Large intestine (tissue), 12 donors: ENCODE measurements at places on chromosomes 16 and 17. TPM values are rescaled to one million over a fixed set of nuclear protein-coding genes. Genes with fewer than 3 reads are reported as not detected.
A peak's percentile ranks its signal among the peaks of the same experiment; 100 is the strongest.

GRCh38 chr17:66515974-66516373, 213.6 kb downstream of the PRKCA start:
- no peak for DNase-seq

Gene SLC38A8
- 0.12 TPM for polyA plus RNA-seq

DNA sequence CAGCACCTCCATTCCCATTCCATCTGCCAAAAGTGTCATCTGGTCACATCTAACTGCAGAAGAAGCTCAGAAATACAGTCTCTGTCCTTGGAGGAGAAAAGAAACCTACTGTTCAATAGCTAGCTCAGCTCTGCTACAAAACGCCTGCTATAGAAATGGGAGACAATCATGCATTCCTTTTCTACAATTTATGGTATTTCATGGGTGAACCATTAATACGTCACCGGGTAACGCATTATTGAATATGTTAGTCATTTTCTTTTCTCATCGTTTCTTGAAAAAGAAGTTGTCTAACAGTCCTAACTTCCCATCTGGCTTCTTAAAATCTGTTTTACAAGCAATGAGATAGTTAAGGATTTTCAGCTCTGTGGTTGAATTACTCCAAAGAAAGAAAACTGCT, 496.7 kb upstream of the RBFOX1 start:
- DNase-seq = no peak

Gene PRDM7
- polyA plus RNA-seq = not detected

DNA sequence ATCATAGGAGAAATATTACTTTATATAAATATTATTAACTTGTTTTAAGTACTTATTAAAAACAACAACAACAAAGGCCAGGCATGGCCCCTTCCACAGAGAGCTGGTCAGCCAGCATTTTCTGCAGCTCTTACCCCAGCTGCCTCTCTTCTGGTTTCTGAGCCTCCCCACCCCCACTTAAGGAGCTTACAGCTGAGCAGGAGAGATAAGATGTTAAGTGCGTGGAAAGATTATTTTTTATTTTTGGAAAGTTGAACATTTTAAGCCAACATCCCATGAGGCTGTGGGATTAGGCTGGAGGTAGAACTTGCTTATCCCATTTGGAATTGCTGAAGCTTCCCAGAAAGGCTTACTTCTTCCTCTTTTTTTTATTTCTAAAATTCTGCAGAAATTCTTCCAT, 401.2 kb downstream of the SEC14L1 start:
- DNase-seq = no peak

DNA sequence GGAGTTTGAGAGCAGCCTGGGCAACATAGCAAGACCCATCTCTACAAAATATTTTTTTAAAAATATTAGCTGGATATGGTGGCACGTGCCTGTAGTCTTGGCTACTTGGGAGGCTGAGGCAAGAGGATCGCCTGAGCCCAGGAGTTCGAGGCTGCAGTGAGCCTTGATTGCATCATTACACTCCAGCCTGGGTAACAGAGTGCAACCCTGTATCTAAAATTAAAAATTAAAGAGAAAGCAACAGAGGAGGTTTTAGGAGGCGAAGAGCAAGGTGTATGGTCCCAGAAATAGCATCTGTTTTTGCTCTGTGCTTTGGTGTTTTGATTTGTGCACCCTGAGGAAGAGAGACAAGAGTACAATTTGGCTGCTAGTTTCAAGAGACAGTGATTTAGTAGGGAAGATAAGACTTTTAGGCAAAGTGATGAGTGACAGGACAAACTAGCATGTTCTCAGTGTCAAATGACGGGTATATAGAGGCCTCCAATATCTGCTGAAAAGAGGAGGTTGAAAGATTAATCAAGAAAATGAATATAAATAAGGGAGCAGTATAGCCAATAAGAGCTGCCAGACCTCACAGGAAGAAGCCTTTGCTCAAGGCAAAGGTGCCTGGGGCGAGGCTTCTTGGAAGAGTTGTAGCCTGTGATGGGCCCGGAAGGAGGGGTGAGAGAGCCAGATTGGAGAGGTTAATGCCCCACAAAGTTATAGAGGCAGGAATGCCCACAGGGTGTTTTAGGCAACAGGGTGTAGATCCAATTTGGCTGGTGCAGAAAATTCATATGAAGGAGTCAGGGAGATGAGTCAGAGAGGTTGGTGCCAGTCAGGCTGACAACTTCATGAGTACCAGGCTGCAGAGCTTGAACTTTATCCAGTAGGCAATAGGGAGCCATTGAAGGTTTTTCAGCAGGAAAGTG, 11.4 kb downstream of the HLF start:
- no peak for DNase-seq

- no peak for DNase-seq
Observed at GRCh38 chr17:49616601-49617131, 41.0 kb downstream of the NXPH3 start.

DNA sequence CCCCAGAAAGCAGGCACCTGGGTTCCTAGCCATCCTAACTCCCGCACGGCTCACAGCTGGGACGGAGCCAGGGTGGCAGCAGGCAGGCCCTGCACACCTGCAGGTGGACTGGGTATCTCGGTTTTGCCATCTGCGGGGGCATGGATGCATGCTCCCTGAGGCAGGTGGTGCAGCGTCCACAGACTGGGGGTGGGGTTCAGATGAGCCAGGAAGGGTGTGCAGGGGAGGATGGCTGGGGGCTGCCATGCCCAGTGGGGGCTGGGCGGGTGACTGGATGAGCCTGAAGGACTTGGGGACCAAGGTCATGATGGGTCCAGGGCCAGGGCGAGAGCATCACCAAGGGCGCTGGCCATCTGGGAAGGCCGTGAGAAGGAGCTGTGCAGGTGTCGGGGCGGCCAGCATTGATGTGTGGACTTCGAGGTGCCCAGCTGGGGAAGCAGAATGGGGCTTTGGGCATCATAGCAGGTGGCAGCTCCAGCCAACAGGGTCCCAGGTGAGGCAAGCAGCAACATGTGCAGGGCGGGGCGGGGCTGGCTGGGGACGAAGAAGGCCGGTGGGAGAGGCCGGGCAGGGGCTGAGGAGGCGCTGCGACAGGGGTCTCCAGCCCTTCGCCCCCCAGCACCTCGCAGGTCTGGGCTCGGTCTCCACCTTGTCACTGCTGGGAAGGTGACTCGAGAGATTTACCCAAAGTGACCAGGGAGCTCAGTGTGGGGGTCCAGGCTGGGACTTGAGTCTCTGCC, 41.0 kb upstream of the ZNF469 start:
- DNase-seq = no peak

- no peak for DNase-seq
Observed at GRCh38 chr17:70892527-70892926, 723.2 kb downstream of the KCNJ2 start.

- no peak for DNase-seq
Observed at GRCh38 chr16:50690177-50690576, 3.2 kb upstream of the NOD2 start.

GRCh38 chr16:48556243-48556912, 53.6 kb downstream of the N4BP1 start:
- DNase-seq = no peak

Gene TP53TG3B
- polyA plus RNA-seq = not detected

Gene FOXC2
- 0.96 TPM for polyA plus RNA-seq

DNA sequence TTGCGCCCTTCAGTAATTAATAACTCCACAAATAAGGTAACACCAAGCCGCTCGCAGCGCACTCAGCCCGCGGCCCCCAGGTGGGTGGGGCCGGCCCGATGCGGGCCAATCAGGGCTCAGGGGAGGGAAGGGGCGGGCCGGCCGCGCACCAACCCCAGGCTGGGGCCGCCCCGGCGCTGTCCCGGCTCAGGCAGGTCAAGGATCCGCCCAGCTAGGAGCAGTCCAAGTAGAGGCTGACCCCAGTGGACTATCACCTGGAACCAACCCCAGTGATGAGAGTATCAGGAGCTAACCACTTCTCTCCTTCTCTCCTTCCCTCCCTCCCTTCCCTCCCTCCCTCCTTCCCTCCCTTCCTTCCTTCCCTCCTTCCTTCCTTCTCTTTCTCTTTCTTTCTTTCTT, 110.8 kb downstream of the C16orf78 start:
- DNase-seq = peak; percentile 85

Gene PRRT2
- polyA plus RNA-seq = 12.8 TPM

Gene NPIPB6
- 1.8 TPM for polyA plus RNA-seq

DNA sequence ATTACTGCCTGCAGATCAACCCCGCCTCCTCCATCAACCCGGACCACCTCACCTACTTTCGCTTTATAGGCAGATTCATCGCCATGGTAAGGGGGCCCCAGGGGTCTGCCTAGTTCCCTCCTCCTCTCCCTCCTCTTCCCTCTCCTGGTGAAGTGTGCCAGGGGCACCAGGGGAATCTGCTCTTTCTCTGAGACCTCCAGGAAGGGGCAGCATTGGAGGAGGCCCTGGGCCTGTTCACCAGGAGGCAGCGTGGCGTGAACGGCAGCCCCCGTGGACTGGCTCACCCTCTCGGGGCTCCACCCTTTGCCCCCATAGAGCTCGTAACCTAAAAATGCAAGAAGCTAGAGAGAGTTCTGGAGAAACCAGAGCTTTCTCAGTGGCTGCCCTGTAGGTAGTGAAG, 17.1 kb upstream of the CLEC18A start:
- no peak for DNase-seq

Gene NHERF1
- polyA plus RNA-seq = 395 TPM

DNA sequence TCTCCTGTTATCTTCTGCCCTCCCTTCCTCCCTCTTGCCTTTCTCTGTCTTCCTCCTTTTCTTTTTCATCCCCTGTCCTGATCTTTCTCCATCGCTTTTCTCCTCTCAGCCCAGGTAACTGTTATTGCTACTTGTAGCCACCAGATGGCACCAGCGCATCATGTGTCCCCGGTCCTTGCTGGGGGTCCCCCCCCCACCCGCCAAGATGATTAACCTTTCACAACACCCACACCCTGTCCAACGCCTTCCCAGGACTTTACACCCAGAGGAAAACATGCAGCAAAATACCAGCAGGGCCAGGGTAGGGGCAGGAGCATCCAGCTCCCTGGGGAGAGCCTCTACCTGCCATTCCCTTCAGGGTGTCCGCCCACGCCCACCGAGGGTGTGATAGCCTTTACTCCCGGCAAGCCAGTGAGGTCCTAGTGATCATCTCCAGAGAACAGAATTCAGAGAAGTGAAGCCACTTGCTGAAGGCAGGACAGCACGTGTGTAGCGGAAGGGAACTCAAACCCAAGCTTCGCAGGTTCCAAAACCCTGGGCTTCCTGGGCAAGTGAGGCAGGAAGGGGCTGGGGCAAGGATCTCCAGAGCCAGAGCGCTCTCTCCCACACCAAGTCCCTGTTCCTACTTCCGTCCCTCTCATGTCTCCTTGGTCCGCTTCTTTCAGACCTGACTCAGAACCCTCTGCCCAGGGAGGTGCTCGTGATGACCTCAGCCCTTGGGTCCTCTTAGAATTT, 13.4 kb upstream of the TAC4 start:
- DNase-seq = peak; percentile 67

DNA sequence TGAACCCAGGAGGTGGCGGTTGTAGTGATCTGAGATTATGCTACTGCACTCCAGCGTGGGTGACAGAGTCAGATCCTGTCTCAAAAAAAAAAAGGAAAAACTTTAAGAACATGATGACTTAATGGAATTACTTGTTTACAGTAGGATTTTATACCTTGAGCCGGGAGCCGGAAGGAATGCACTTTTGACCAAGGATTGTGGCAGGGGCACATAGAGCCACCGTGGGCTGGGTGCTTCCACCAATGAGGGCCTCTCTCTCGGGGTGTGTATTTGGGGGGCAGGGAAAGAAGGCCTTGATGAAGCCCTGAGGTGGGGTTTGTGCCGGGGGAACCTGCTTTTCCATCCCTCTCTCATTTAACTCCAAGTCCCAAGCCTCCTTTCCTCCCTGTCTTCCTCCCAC, 6.7 kb upstream of the NAGPA start:
- DNase-seq = no peak

Gene OR1A1
- not detected for polyA plus RNA-seq

DNA sequence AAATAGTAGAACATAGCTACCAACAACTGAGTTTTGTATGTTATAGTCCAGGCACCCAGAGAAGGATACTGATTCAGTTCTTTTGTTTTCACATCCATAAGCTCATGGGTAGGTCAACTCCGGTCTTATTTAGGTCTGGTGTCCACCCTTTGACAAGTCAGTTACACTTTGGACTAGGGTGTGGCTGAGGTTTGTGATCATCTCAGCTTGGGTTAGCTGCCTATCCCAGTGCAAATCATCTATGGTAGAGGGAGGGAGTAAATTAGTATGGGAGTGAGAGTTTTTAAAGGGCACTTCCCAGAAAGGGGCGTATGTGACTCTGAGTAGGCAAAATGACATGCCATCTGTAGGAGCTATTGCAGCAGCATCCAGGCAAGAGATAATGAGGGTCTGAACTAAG, 66.1 kb downstream of the TANC2 start:
- DNase-seq = peak; percentile 1

Gene TP53TG3
- polyA plus RNA-seq = not detected

GRCh38 chr16:27824786-27825185, 238.7 kb downstream of the GSG1L start:
- DNase-seq = no peak

Gene TCAP
- polyA plus RNA-seq = 2.2 TPM

- no peak for DNase-seq
Observed at GRCh38 chr17:17347234-17347955, 44.2 kb downstream of the NT5M start.

Gene SLC47A2
- 0.54 TPM for polyA plus RNA-seq

Gene GOSR1
- 44.1 TPM for polyA plus RNA-seq

DNA sequence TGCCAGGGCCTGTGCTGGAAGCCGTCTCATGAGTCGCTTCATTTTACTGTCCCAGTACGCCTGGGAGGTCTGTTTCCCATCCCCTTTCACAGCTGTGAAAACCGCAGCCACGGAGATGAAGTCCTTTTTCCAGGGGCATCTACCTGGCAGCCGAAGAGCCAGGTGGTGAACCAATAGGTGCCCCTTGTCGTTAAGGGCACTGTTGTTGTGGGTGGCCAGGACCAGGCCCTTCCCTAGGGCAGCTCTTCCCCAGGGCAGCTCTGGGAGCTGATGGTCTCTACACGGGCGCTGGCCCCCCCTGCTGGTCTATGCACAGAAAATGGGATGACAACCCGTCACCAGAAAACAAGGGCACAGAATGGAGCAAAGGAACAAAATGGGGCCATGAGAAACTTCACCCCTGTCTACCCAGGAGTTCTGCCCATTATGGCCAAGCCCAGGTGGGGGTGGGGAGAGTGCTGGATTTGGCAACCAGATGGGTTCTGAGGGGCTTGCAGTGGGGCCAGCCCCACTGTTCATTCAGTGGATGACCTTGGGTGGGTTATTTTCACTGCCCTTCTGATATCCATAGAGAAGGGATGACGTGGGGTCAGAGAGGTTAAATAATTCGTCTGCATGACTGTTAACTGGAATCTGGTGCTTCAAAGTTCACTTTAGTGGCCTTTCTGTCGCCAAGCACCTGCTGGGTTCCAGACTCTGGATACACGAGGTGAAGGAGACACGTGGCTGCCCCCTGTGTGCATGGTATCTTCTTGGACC, 11.5 kb downstream of the RMI2 start:
- DNase-seq = peak; percentile 32

Gene ENPP7
- polyA plus RNA-seq = 136 TPM

- no peak for DNase-seq
Observed at GRCh38 chr17:10166176-10166935, 32.0 kb downstream of the GAS7 start.

- DNase-seq = peak; percentile 90
Observed at GRCh38 chr17:79728169-79728907, 2.4 kb upstream of the ENPP7 start.
